ENCODE measurements at places on chromosomes 16 and 17.
A peak's percentile ranks its signal among the peaks of the same experiment; 100 is the strongest.

DNA sequence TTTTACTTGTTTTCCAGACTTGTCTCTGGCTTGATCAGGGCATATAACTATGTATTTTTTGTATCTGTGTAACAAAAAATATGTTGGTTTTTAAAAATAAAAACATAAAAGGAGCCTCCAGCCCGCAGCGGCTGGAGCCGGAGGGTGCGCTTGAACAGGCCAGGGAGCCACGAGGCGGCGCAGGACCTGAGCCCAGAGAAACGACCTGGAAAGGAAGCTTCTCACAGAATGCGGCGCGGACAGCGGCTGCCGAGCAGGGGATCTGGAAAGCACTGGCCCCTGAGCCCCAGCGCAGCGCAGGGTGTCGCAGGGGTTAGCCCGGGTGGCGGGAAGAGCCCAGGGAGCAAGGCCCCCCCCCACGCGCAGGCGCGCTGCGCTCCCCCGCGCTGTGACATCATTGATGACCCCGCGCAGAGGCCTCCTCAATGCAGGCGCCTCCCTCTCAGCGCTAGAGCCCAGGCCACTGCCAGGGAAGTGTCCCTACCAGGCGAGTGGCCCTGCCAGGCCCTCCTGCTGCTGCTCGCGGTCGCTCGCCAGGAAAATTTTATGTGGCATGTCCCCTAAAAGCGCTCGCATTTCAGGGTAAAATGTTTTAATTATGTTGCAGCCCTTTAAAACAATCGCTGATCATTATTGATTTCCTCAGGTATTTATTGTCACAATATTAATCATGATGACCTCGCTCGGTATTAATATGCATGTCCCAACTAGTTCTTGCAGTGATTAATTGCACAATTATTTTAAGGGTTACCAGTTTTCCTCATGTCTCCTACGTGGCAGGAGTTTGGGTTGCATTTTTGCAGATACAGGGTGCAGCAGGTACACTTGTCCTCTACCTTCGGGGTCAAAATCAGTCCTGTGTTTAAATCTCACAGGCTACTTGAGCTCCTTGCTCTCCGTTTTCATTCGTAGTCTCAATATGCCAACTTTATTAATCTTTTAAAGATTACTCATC, 134.2 kb downstream of the USP22 start:
- peak; percentile 96 for DNase-seq

DNA sequence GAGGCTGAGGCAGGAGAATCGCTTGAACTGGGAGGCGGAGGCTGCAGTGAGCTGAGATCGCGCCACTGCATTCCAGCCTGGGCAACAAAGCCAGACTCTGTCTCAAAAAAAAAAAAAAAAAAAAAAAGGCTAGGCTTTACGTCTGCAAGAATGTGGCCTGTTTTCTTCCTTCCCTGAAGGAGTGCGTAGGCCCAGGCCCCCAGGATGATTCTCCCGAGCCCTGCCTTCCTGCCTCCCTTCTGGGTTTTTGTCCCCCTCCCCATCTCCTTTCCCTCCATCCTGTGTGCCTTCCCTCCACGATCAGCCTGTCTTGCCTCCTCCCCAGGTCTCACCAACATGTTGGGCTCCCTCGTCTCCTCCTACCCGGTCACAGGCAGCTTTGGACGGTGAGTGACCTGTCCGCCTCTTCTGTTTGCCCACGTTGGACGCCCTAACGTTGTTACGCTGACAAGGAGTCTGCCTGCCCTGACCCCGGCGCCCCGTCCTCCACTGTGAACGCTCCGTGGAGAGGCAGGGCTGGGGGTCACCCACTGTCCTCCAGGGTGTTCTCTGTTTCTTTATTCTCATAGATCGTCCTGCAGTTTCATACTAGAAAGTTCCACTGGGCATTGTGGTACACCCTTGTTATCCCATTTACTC, 15.7 kb upstream of the RNF213 start:
- no peak for DNase-seq

DNA sequence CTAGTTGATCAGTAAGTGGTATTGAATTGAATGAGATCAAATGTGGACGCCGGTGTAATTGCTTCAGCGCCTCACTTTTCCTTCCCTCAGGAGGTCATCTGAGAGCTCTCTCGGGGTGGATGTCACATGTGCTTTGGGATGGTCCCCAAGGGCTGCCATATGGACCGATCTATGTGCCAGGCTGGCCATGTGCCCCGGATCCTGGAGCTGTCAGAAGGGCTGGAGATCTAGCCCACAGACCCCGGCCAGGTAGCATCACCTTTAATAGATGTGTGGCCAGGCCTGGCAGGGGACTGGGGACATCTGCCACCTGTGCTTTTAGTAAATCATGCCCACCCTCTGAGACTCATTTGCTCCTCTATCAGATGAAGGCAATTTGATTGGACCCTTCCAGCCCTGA, 95.3 kb upstream of the CRHR1 start:
- DNase-seq: peak; percentile 63

- DNase-seq: no peak
These were observed 38.6 kb upstream of the TBX2 start for GRCh38 chr17:61361084-61361483.

- DNase-seq: no peak
These were observed 7.9 kb downstream of the SEPTIN12 start for GRCh38 chr16:4780235-4780634.

GRCh38 chr17:79902146-79902791, 63.0 kb upstream of the CBX4 start:
- peak; percentile 49 for DNase-seq

DNA sequence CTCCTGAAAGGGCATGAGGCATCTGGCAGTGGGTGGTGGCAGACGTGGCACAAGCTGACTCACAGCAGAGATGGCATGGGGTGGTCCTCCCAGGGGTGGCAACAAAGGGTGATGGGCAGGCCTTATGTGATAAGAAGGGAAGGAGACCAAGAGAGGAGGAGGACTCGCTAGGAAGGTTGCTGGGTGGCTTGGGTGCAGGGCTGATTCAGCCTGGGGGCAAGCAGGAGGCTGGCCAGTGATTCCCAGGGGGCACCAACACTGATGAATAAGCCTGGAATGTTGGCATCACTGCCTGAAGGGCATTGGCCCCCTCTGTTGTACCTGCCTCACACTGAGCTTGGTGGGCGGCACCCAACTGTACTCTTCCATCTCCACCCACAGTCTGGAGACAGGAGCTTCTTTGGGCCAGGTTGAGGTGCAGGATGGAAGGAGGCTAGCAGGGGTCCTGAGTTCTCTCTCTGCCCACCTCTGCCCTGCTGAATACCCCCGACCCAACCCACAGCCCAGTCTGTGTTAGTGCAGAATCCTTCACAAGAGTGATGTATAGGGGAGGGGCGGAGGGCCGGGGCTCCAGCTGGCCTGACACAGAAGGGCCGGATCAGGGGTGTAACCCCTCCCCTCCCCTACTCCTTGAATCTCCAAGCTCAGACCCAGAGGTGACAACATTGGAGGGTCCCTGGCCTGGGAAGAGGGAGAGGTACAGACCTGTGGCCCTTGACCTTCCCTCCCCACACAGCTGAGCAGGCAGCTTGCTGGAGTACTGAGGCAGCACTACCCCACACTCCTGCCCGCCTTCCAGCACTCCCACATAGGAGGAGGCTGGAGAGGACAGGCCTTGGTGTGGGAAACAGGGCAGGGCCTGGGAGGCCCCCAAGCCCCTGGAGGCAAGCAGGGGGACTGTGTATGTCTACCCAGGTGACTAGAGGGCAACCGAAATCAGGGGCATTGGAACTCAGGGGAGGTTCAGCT, 2.6 kb downstream of the STAC2 start:
- DNase-seq: no peak

- DNase-seq: no peak
These were observed 18.9 kb upstream of the SLC25A19 start for GRCh38 chr17:75307957-75308731.

DNA sequence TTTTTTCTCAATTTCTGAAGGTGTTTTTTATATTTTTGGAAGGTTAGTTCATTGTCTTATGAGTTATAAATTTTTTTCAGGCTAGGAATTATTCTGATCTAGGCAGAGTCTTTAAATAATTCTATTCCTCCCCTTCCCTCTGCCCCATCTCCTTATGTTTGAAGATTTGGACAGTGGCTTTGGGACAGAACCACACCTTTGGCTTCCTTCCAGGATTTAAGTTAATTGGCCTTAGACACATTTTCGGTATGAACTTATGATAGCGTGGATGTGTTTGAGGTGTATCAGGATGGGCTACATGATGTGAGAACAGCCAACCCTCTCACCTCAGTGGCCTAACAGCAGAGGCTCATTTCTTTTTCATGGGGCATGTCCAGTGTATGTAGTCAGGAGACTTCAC, 24.3 kb downstream of the EPN2 start:
- DNase-seq: no peak

GRCh38 chr17:41650794-41651624, 26.6 kb upstream of the KRT17 start:
- DNase-seq: no peak

DNA sequence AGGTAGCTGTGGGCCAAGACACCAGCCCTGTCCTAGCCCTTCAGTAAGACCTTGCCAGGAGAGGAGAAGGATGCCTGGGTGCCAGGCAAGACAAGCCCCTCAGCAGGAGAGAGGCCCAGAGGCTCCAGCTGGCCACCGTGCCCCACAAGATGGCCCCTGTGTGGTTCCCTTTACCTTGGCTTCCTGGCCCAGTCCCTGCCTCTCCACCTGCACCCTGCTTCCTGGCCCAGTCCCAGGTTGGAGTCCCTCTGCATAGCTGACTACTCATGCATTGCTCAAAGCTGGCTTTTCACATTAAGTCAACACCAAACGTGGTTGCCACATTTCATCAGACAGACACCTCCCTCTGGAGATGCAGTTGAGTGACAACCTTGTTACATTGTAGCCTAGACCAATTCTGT, 4.0 kb downstream of the SYNGR3 start:
- DNase-seq: no peak

- DNase-seq: no peak
These were observed at the start of gene SCNN1G for GRCh38 chr16:23182679-23183542. Gene SCNN1G (plus strand): TSS chr16:23182745. CDS start chr16:23186272, 3,527 bp downstream.

DNA sequence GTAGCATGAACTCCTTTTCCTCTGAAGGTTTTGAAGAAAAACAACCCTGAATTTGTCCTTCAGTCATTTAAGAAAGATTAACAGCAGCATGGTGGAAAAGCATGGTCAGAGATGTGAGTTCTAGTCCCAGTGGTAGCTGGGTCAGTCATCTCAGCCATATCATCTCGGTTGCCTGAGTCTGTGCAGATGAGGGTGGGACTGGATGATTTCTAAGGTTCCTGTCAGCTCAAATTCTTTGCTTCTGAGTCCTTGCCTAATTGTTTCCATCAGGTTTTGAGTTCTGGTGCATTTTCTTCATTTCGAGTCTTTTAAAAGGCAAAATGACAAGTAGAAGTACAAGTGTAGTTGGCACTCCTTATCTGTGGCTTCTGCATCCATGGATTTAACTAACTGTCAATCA, 63.9 kb downstream of the TNRC6C start:
- no peak for DNase-seq

- peak; percentile 95 for DNase-seq
These were observed 506 bp downstream of the CAMKK1 start for GRCh38 chr17:3892095-3892998.

DNA sequence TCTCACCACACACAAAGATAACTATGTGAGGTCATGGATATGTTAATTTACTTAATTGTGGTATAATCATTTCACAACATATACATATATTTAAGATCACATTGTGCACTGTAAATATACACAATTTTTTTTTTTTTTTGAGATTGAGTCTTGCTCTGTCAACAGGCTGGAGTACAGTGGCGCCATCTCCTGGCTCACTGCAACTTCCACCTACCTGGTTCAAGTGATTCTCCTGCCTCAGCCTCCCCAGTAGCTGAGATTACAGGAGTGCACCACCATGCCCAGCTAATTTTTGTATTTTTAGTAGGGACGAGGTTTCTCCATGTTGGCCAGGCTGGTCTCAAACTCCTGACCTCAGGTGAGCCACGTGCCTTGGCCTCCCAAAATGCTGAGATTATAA, 11.5 kb upstream of the PRSS54 start:
- no peak for DNase-seq

- no peak for DNase-seq
These were observed 14.6 kb downstream of the FMNL1 start for GRCh38 chr17:45236282-45236606.

GRCh38 chr17:50763716-50764475, 3.4 kb downstream of the ANKRD40CL start:
- DNase-seq: no peak

DNA sequence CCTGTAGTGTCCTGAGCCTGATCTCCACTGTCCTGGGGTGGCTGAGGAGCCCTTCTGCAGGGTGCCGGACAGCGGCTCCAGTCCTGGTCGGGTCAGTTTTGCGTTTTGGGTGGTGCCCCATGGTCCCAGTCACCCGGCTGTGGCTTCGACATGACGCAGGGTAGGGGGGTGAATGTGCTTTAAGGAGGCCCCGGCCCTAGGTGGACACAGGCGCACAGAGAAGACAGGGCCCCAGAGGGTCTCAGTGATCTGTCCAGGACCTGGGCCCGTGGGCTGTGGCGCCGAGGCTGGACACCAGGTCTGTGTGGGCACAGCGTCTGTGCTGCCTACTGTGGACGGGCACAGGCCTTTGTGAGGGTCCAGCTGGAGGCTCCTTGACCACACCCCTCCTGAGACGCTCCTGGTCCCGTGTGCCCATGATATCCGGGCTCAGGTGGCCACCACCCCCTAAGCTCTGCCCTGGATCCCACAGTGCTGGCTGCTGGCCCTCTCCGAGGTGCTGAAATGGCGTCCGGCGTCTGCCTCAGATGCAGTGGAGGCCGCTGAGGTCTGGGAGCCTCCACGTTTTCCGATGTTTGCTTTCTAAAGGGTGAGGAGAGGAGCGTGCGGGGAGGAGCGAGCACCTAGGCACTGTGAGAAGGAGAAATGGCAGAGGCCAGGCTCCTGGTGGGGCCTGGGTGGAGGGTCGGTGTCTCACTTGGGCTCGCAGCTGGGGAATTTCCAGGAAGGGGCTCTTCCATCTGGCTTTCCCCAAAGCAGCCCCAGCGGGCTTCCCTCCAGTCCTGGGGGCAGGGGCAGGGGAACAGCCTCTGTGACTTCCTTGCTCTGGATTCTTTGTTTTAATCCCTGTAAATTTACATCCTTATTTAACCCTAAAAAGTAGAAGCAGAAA, 56.1 kb upstream of the ACSF3 start:
- peak; percentile 78 for DNase-seq

DNA sequence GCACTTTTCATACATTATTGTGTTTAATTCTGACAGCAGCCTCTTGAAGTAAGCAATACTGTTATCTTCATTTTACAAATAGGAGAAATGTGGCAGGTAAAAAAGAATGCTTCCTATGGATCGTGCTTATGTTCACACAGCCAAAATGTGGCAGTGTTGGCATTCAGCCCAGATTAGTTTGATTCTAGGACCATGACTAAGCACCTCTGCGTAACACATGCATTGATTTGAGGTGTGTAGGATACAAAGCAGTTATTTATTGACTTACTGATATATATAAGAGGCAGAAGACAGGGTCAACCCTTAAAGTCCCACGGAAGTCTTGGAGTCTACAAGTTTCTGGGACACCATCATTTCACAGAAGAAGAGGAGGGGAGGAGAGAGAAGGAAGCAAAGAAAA, 1144.4 kb upstream of the GOT2 start:
- no peak for DNase-seq

DNA sequence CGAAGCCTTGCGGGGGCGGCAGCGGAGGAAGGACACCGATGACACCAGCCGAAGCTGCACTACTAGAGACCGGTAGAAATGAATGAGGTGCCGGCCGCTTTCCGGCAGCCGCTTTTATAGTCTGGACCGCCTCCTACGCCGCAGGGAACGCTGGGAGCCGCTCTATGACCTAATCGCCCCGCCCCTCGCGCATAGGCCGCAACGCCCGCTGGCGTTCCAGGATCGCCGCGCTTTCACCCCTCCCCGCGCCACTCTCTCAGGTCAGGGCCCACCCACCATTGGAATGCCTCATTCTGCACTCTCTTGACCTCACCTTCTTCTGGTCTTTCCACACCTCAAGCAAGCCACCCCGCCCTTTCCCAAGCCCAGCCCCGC, at the start of gene DDX5:
Gene DDX5, minus strand, starts transcription at position 89 of the 375 bp plus-strand sequence. CDS start 170 bp downstream, outside the sequence.
- peak; percentile 99 for DNase-seq
